ENCODE measurements at places on chromosomes 3 and 15. TPM values are rescaled to one million over a fixed set of nuclear protein-coding genes. Genes with fewer than 3 reads are reported as not detected.

CD96 gene
- 0.63 TPM for total RNA-seq

LRTM1 gene
- not detected for total RNA-seq

PP2D1 gene
- not detected for total RNA-seq

- no peak for DNase-seq
Observed at GRCh38 chr3:65245133-65246063, 557.6 kb upstream of the ADAMTS9 start.

NCEH1 gene
- total RNA-seq, result 21.8 TPM

HRG gene
- total RNA-seq, result not detected

DNA sequence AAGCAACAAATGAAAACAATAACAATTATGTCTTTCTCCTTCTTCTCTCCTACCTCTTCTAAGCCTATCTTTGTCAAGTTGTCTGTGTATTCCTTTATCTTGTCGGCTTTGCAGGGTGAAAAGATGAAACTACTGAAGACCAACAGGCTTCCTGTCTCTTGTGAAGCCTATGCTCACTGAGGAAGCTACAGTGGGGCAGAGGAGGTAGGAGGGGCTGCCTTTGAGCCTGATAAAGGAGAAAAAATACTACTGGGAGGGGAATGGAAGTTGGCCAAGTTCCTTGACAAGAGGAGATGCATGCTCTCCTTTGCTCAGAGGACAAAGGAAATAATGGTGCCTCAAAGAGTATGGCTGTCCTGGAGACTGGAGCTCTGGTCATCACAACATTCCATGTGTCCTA, 92.0 kb downstream of the IGSF11 start:
- no peak for DNase-seq

GRCh38 chr3:1346386-1346785, 253.6 kb downstream of the CNTN6 start:
- no peak for DNase-seq

ITIH1 gene
- total RNA-seq, result not detected

GLT8D1 gene
- 21.9 TPM for total RNA-seq

DAZL gene
- not detected for total RNA-seq

CRYGS gene
- 2.0 TPM for total RNA-seq

GRCh38 chr3:13552857-13553652, 4.1 kb downstream of the FBLN2 start:
- no peak for DNase-seq

DNA sequence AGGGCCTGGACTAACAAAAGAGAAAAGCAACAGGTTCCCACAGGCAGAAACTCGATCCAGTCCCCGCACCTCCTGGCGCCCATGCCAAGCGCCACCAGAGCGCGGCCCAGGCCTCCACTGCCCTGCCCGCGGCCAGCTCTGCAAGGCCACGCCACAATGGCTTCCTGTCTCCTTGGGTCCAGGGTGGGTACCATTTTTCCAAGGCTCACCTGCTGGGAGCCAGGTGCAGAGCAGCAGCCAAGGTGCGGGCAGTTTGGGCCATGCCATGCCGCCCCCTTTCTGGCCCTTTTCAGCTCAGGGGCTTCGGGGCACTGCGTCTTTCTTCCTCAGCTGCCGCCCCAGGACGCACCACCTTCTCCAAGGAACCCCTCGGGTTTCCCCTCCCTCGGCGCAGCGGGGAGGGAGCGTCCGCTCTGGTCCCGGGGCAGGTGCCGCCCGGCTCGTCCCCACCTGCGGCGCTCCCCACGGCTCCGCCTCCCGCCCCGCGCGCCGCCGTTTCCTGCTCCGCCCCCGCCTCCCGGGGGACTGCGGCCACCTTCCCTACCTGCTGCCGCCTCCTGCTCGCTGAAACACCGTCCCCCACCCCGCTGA, at the start of gene ILDR1:
Gene ILDR1, minus strand, starts transcription at position 437 of the 591 bp plus-strand sequence. Its CDS starts 170 bp downstream, at position 267.
- DNase-seq, result peak; percentile 74

DNA sequence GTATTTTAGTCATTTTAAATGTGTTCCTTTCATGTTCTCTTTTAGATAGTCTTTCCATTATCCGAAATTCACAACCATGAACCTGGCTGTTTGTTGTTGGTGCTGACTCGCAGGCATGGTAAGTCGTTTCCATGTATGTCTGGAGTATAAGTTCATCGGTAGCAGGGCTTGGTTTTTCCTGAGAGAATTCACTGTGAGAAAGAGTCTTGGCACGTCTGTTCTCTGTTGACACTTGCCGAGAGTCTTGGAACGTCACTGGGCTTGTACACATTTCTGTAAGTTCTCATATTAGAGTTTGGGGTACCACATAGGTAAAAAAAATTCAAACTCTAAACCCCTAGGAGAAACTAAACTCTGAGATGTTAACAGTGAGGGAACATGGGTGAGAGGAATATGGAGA, 29.4 kb upstream of the EIF4A2 start:
- DNase-seq, result no peak

NEK10 gene
- 0.24 TPM for total RNA-seq

- DNase-seq, result peak; percentile 64
Observed at GRCh38 chr3:110881069-110881468, 190.5 kb upstream of the NECTIN3 start.

GYG1 gene
- total RNA-seq, result 22.6 TPM

DNA sequence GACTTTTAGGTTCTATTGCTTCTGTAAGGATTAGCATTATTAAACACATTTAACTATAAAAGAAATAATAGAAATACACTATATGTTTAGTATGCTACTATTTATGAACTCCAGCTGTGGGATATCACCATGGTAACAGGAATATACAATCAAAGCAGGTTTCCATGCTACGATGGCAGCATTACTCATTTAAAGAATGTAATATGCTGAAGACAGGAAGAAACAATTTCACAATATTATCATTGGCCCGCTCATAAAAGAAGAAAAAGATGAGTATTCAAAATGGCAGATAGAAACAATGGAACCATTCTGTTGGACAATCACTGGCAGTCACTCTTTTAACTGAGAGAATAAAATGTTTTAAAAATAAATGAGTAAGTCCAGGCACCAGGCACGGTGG, 153.4 kb downstream of the CBLB start:
- DNase-seq, result no peak

DNA sequence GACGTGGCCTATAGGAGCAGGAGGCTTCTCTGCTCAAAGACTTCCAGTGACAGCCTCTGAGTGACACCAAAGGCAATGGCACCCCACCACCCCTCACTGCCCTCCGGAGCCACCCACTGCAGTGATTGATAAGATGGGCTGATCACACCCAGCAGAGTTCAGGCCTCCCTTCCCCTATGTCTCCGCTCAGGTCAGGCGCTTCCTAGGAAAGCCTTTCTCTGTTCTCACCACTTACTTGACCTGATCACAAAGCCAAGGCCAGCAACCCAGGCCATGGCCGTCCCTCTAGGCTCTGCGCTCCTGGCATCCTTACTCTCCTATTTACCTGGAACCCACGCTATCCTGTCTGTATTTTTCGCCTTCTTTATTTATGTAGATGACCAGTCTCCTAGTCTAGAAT, 282.3 kb downstream of the OCA2 start:
- DNase-seq, result no peak

GRCh38 chr3:72748659-72749058, 99.6 kb downstream of the SHQ1 start:
- DNase-seq, result no peak

DNA sequence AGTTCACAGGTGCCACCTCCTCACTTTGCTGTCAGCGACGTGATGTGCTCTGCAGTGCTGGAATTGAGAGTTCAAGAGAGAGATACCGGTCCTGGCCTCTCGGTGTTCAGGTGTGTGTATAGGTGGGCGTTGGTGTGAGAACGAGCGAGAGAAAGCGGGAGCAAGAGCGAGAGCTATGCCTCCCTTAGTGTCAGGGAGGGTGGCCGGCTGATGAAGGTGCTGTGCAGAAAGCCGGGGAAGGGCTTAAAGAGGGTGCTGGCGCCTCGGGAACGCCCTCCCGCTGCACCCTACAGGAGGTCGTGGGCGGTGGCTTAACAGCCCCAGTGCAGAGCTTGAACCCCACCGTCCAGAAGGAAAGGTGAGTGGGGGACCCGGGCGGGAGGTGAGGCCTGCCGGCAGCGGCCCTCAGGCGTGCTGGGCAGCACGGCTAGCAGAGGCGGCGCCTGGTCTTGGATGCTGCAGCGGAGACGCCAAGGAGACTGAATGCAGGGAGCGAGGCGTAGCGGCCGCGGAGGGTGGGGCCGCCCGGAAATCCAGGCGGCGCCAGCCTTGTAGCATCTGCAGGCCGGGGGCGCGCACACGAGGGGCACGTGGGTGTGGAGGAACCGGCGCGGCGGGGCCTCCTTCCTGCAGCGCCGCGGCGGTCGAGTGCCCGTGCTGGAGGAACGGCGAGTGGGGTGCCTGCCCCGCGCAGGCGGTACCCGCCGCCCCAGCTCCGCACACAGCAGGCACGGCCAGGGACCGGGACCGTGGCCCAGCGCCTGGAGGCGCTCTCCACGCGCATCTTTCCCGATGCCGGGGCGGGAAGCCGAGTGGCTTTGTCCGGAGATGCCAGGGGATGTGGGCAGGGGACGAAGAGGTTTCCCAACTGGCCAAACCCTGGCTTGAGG, 246.8 kb upstream of the TOPAZ1 start:
- peak; percentile 64 for DNase-seq

SCAMP5 gene
- total RNA-seq, result 59.2 TPM

H1-8 gene
- not detected for total RNA-seq

GRCh38 chr3:194579091-194579606, 54.1 kb downstream of the TMEM44 start:
- DNase-seq, result no peak

DNA sequence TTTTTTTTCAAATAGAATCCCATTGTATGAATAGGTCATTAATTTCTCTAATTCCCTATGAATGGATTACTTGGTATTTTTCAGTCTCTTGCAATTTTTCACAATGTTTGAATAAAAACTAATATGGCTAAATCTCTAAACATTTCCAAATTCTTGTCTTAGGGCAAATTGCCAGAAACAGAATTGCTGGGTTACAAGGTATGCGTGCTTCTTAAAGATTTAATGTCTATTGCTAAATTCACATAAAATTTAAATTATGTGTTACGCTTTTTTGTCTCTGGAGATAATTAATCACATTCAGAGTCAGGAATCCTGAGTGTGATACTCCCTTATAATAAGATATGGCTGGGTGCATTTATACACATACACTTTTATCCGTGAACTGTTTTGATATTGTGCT, 264.5 kb upstream of the TBL1XR1 start:
- DNase-seq, result no peak

- DNase-seq, result no peak
Observed at GRCh38 chr3:39106281-39106811, 1.1 kb downstream of the GORASP1 start.

DNA sequence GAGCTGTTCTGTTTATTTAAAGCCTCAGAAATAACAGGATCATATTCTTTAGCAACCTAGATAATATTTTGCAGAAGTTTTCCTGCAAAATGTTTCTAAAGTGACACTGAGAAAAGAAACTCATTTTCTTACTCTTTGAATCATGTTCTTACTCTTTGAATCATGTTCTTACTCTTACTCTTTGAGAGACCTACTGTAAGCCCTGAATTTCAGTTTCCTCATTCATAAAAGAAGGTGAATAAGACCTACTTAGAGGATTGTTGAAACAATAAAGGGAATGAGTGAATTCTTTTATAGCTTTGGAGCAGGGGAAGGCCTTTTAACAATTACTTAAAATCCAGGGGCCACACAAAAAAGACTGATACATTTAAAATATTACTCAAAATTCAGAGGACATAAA, 221.7 kb upstream of the CMC1 start:
- no peak for DNase-seq

DNA sequence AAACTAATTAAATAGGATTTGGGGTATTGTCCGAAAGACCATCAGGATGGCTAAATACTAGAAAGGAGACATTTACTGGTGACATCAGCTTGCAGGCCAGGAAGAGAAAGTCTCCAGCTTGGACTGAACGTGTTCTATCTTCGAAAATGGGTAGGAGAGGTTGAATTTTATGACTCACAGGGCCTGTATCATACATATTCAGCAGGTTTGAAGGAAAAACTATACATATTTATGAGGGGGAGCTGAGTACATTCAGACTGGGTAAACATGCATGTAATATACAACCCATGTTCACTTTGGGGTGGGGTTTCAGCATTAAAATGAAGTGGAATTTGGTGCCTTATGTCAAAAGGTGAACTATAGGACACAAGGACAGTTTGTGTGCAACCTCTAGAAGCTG, 129.3 kb upstream of the CRBN start:
- no peak for DNase-seq

GRCh38 chr3:128343287-128344051, 123.2 kb downstream of the DNAJB8 start:
- peak; percentile 80 for DNase-seq

DNA sequence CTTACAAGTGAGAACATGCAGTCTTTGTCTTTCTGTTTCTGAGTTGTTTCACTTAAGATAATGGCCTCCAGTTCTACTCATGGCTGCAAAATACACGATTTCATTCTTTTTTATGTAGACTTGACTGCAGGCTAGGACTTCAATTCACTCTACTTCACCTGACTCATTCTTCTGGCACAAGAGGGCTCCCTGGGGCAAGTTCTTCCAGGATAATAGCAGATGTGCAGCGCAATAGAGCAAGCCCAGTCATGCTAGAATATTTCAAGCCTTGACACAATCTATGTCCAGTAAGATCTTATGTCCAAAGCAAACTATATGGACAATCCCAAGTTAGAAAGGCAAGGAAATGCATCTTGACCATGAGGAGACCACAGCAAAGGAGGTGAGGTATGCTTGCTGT, 211.7 kb upstream of the GADL1 start:
- DNase-seq, result no peak

KBTBD13 gene
- total RNA-seq, result not detected

DUOX1 gene
- total RNA-seq, result 0.14 TPM

- DNase-seq, result no peak
Observed at GRCh38 chr15:89982315-89983055, 18.6 kb upstream of the ZNF710 start.

DNA sequence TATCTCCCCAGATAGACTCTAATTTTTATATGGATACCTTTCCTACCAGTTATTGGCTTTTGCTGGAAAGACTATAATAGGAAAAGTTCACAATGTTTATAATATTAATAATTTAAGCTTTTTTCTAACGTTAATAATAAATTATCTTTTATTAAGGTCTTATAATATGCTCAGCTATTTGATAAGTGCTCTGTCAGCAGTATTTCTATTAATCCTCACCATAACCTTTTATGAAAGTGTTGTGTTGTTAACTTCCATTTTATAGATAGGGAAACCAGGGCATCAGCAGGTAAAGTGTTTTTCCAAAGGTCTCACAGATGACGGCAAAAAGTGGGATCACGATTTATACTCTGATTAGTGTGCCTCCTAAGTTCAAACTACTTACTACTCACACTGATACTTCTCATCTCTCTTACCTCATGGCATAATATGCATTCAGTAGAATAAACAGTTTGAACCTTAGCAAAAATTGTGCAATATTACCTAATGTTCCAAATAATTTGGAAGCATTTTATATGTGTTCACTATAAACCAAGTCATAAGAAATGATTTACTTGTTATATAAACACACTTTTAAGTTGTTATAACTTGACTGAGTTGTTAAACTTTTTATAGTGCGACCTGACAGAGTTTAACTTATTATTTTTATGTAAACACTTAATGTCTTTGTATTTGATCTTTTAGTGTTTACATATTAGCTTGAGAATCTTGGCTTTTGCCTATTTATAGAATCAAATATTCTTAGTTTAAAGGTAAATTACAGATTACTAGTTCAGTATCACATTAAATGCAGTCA, 274.9 kb upstream of the DCBLD2 start:
- DNase-seq, result no peak

GRCh38 chr15:24054547-24055245, 367.6 kb upstream of the NDN start:
- DNase-seq, result peak; percentile 61

GRCh38 chr3:102532901-102533300, 98.1 kb downstream of the ZPLD1 start:
- DNase-seq, result no peak

CPN2 gene
- not detected for total RNA-seq

TEX55 gene
- not detected for total RNA-seq

- DNase-seq, result no peak
Observed at GRCh38 chr15:87744815-87745214, 511.7 kb downstream of the NTRK3 start.

GHRL gene
- total RNA-seq, result 7.2 TPM

Data from pancreas (tissue), 10 donors.